ENCODE measurements at places on chromosomes 16 and 17.

DNA sequence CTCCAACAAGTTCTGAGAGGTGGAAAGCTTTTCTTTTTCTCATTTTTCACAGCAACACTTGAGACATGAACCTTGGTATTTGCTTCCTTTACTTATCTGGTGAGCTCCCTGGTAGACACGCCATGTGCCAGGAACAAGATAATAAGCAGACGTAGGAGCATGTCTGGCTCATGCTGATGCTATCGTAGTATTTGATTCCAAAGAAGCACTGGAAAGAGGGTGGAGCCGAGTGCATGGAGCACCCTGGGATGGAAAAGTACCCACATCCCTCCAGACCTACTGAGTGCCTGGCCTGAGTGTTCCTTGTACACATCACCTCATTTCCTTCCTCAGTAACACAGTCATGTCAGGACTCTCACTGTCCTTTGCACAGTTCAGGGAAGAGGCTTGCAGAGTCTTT, 231.0 kb downstream of the CBLN1 start:
- no peak for DNase-seq

DNA sequence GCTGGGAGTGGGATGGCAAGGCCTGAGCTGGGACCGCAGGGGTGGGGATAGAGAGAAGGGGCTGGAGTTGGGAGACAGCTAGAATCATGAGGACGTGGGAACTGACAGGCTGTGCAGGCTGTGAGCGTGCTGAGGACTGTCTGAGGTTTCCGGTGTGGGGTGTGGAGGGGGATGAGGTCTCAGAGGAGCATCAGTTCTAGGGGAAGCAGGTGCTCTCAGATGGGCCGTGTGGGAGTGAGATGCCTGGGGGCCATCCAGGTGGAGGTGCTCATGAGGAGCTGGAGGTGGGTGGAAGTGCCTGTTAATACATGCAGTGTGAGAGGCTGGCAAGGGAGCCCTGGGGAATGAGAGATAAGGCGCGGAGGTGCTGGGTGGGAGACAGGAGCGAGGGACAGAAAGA, 27.2 kb downstream of the HASPIN start:
- DNase-seq: no peak

- no peak for DNase-seq
Observed at GRCh38 chr17:17176341-17176740, 29.8 kb downstream of the PLD6 start.

- no peak for DNase-seq
Observed at GRCh38 chr16:19664166-19664565, 53.9 kb downstream of the KNOP1 start.

DNA sequence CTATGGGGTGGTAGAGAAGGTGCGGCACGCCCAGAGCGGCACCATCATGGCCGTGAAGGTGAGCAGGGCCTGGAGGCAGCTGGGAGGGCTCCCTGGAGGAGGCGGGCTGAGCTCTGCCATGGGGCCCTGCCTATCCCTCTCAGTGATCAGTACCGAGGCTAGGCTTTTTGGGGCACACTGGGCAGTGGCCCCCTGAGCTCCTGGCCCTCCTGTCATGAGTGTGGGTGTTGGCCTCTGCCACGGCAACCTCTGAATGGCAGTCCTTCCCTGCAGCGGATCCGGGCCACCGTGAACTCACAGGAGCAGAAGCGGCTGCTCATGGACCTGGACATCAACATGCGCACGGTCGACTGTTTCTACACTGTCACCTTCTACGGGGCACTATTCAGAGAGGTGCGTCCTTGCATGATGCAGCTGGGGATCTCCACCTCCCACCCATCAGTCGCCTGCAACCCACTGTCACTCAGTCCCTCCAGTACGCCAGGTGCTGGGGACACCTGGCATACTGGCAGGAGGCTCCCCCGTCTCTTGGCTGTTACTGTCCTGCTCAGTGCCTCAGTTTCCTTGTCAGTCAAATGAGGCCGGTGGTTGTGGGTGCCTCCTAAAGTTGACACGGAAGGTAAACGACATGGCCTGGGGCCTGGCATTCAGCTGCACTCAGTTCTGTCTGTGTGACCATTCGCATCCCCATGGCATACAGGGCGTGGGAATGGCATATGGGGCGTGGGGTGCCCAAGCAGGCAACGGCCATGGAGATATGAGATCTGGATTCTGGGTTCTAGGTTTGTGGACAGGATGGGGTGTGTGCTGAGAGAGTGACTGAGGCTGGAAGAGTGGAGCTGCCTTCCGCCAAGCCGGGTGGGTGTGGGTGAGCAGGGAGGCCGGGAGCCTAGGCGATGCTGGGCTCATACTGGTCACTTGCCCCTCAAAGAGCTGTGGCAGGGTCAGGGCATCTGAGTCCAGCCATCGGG, 16.4 kb downstream of the MAP2K3 start:
- DNase-seq: no peak

DNA sequence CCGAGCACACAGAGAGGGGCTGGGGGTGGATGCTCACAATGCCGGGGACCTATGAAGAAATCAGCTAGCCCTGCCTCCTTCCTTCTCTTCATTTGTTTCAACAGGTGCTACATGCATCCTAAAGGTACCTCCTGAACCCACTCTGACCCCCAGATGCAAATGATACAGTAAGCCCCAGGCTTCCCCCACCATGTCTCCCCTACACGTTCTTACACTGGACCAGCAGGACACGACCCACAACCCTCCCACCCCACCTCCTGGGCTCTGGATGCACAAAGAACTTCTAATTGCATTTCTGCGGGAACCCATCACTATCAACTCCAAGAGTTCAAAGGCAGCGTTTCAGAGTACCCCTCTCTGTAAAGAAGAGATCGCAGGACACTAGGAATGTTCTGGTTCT, 2.1 kb downstream of the XYLT1 start:
- no peak for DNase-seq

DNA sequence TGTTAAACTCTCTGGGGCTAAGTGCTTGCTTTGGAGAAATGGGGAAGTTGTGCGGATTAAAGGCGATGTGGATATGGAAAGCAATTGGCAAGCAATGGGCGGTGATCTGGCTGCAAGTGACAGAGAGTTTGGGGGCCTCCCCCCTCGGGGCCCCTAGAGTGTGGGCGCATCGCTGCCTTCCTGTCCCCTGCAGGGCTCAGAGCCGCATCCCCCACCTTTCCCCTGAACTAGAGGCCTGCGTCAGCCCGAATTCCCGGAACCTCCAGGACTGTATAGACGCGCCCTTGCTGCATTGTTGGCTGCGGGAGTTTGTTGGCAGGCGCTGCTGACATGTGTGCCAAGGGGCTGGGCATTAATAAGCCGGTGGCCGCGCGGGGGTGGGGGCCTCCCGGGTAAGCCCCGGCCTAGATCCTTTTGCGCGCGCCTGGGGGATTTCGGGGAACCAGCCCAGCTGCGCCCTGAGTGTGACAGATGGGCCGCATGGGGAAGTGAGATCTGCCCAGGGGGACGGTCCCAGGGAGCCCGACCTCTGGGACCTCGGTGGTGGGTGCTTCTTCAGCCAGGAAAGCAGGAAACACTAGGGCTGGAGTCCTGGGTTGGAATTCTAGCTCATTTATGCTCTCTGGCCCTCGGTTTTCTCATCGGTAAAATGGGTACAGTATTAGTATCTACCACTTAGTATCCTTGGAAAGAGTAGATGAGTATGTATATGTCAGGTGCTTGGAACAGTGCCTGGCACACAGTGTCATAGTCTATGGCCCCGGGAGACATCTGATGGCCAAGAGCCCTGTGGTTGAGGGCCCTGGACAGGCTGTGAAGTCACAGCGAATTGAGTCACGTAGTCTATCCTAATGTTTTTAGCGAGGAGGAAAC, 1.0 kb downstream of the EEF2K start:
- DNase-seq: peak; percentile 32

DNA sequence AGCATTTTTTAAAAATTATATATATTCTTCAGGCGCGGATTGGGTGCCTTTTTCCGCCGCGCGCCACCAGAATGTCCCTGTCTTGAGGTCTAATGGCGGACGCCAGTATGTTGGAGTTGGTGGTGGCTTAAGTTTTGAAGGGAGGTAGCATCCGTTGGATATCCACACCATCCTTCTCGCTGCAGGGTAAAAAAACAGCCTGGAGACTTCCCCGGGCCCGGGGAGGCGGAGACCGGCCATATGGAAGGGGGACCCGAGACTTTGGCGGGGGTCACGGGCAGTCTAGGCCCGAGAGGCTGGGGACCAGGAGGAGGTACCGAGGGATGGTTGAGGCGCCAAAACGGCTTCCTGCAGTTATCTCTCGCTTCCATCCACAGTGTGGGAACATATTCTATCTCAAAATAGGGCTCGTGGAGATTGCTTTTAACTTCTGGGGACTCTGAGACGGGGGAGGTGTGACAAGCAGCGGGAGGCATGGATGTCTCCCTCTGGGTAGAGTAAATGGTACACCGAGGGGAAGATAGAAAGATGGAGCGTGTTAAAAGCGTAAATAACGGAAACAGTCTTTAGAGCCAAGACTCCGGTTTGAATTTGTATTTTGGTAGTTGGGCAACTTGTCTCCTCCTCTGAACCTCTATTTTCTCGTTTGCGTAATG, at the start of gene SF3B3:
TSS of gene SF3B3 (plus strand) at position 74 of the 656 bp plus-strand sequence. CDS start 2,841 bp downstream, outside the sequence.
- peak; percentile 46 for DNase-seq

GRCh38 chr16:70749681-70750601, 51.0 kb downstream of the VAC14 start:
- DNase-seq: no peak

- DNase-seq: no peak
Observed at GRCh38 chr17:298791-299450, 53.7 kb downstream of the RPH3AL start.

DNA sequence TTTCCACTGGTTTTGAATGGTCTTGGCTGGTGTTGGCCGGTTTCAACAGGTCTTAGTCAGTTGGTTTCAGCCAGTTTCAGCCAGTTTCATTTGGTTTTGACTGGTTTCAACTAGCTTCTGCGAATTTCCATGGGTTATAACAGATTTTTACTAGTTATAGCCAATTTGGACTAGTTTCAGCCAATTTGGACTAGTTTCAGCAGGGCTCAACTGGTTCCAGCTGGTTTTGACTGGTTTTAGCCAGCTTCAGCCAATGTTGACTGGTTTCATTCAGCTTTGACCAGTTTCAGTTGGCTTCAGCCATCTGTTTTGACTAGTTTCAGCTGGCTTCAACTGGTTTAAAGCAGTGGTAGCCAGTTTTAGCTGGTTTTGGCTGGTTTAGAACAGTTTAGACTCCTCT, 432.6 kb downstream of the UTP18 start:
- DNase-seq: no peak
